ENCODE measurements at places on chromosomes 6 and 20. TPM values are rescaled to one million over a fixed set of nuclear protein-coding genes. Genes with fewer than 3 reads are reported as not detected.

The ULBP1 gene
- 0.72 TPM for total RNA-seq

The DLL1 gene
- total RNA-seq, result 11.9 TPM

The HCK gene
- total RNA-seq, result 24.0 TPM

The TP53INP2 gene
- total RNA-seq, result 23.3 TPM

The RPS10 gene
- 1,138 TPM for total RNA-seq

The ZC2HC1B gene
- not detected for total RNA-seq

The GPX5 gene
- total RNA-seq, result not detected

The SLC2A10 gene
- total RNA-seq, result 7.1 TPM

The DEFB132 gene
- not detected for total RNA-seq

The EFCAB8 gene
- total RNA-seq, result 0.13 TPM

The FKBP1C gene
- total RNA-seq, result 0.25 TPM

The C6orf163 gene
- total RNA-seq, result 4.2 TPM

The SLC25A27 gene
- total RNA-seq, result 22.6 TPM

The EDEM2 gene
- 30.0 TPM for total RNA-seq

The PTCRA gene
- total RNA-seq, result not detected

The THBS2 gene
- total RNA-seq, result 33.4 TPM

The SLC22A23 gene
- total RNA-seq, result 5.3 TPM

The HTR1E gene
- not detected for total RNA-seq

The TSPO2 gene
- total RNA-seq, result 0.44 TPM

The MYH7B gene
- total RNA-seq, result 0.76 TPM

The TFB1M gene
- 28.1 TPM for total RNA-seq

The PRND gene
- total RNA-seq, result not detected

The BPHL gene
- total RNA-seq, result 28.9 TPM

The SLC24A3 gene
- total RNA-seq, result 5.2 TPM

The HSPA1L gene
- 1.7 TPM for total RNA-seq

The CCN5 gene
- 3.1 TPM for total RNA-seq

The IL17A gene
- not detected for total RNA-seq

The MYCT1 gene
- total RNA-seq, result 14.2 TPM

The PACRG gene
- total RNA-seq, result 7.4 TPM

The SLC17A2 gene
- total RNA-seq, result 0.76 TPM

The NOL7 gene
- total RNA-seq, result 65.1 TPM

The C20orf141 gene
- not detected for total RNA-seq

The PTCHD4 gene
- total RNA-seq, result 1.7 TPM

The TFAP2A gene
- total RNA-seq, result 16.2 TPM

The OXT gene
- not detected for total RNA-seq

The ZNF165 gene
- total RNA-seq, result 3.6 TPM

The POM121L2 gene
- not detected for total RNA-seq

The PROKR2 gene
- total RNA-seq, result not detected

The BANF2 gene
- not detected for total RNA-seq

The PROCR gene
- 24.5 TPM for total RNA-seq

The CCN2 gene
- total RNA-seq, result 64.1 TPM

The REM1 gene
- 2.5 TPM for total RNA-seq

The KHDC1L gene
- total RNA-seq, result not detected

The NCOA5 gene
- 28.3 TPM for total RNA-seq

The OTOR gene
- total RNA-seq, result not detected

The PDE10A gene
- 23.1 TPM for total RNA-seq

The NOTCH4 gene
- total RNA-seq, result 30.5 TPM
